ENCODE measurements at places on chromosomes 6 and 20. TPM values are rescaled to one million over a fixed set of nuclear protein-coding genes. Genes with fewer than 3 reads are reported as not detected.

The ZNF831 gene
- total RNA-seq, result 2.8 TPM

The ANKEF1 gene
- 4.2 TPM for total RNA-seq

The KIAA0408 gene
- total RNA-seq, result 0.53 TPM

The HLA-C gene
- total RNA-seq, result 484 TPM

The SPATA25 gene
- 15.8 TPM for total RNA-seq

The SIRPD gene
- not detected for total RNA-seq

DNA sequence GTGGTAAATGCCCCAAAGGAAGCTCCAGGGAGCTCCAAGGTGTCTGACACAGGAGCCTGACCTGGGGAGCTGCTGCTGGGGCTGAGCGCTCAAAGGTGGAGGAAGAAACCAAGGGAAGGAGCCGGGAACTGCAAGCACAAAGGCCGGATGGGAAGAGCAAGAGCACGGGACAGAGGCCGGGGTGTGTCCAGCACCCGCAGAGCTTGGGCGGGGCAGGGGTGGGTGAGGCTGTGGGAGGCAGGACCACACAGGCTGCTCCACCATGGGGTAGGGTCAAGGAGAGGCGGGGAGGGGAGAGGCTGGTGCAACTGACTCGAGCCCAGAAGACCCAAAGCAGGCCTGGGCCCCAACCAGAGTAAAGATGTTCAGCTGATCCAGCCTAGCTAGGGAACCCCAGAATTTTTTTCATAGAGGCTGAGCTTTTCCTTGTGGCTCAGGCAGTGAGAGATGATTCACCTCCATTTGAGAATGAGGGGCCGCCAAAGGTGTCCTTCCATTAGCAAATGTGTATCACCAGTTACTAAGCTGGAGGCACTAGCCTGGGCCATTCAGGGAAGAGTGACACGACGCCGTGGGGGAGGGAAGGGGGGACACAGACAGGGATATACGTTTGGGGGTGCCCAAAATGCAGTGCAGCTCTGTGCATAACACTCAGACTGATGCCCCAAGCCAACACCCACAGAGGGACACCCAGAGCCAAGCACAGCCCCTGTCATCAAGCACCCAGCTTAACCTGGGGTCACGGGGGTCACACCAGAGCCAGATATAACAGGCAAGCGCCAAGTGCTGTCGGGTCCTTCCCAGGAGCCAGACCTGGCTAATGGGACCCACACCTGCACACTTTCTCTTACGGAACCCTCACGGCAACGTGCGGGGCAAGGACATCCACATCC, 21.3 kb upstream of the TLDC2 start:
- peak overlapping the region; percentile 18 for H3K27ac ChIP-seq
- DNase-seq, result no peak
- H3K36me3 ChIP-seq, result no peaks in the 10 kb centered on the region
- H3K4me3 ChIP-seq, result no peak overlapping the region
- H3K27me3 ChIP-seq, result no peaks in the 10 kb centered on the region

GRCh38 chr6:92634561-92634960, 784.8 kb downstream of the EPHA7 start:
- no peak overlapping the region for H3K27ac ChIP-seq
- no peaks in the 10 kb centered on the region for H3K27me3 ChIP-seq
- no peaks in the 10 kb centered on the region for H3K4me1 ChIP-seq
- no peaks in the 10 kb centered on the region for H3K36me3 ChIP-seq

- no peak overlapping the region for H3K27ac ChIP-seq
- peaks cover 7% of the 10 kb centered on the region for H3K4me1 ChIP-seq
- H3K27me3 ChIP-seq, result no peaks in the 10 kb centered on the region
- DNase-seq, result no peak
Observed at GRCh38 chr6:90214461-90214860, 82.2 kb downstream of the BACH2 start.

GRCh38 chr6:35757456-35758123, 18.8 kb upstream of the CLPSL2 start:
- H3K4me1 ChIP-seq, result no peaks in the 10 kb centered on the region
- DNase-seq, result no peak
- no peak overlapping the region for H3K4me3 ChIP-seq
- no peaks in the 10 kb centered on the region for H3K36me3 ChIP-seq
- H3K27me3 ChIP-seq, result no peaks in the 10 kb centered on the region
- no peak overlapping the region for H3K27ac ChIP-seq

- no peaks in the 10 kb centered on the region for H3K36me3 ChIP-seq
- peaks cover 26% of the 10 kb centered on the region for H3K4me1 ChIP-seq
Observed at GRCh38 chr6:14640631-14641030, 523.1 kb downstream of the CD83 start.

DNA sequence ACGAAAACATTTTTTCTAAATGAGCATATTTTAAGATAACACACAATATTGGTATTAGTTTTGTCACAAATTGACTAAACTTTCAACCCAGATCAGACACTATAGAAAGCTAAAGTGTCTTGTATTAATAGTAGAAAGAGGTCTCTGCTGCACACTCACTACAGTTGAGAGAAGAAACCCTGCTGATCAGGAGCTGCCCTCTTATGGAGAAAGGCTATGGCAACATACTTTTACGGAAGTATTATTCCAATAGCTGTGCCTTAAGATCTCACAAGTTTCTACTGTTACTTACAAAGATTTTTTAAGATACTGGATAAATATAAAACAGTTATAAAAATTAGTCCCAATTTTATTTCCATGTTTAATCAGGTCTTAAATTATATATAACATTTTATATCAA, 155.7 kb downstream of the RIMS1 start:
- DNase-seq, result no peak
- no peaks in the 10 kb centered on the region for H3K4me1 ChIP-seq
- H3K27ac ChIP-seq, result no peak overlapping the region
- no peaks in the 10 kb centered on the region for H3K36me3 ChIP-seq

GRCh38 chr6:81890846-81891245, 138.4 kb upstream of the TENT5A start:
- no peak overlapping the region for H3K4me3 ChIP-seq
- DNase-seq, result no peak
- H3K4me1 ChIP-seq, result peaks cover 4% of the 10 kb centered on the region
- no peaks in the 10 kb centered on the region for H3K27me3 ChIP-seq
- H3K27ac ChIP-seq, result no peak overlapping the region

GRCh38 chr6:163786995-163787671, 372.6 kb downstream of the QKI start:
- H3K36me3 ChIP-seq, result no peaks in the 10 kb centered on the region
- H3K4me1 ChIP-seq, result no peaks in the 10 kb centered on the region
- no peaks in the 10 kb centered on the region for H3K27me3 ChIP-seq
- H3K27ac ChIP-seq, result no peak overlapping the region
- H3K4me3 ChIP-seq, result no peak overlapping the region
- no peak for DNase-seq

DNA sequence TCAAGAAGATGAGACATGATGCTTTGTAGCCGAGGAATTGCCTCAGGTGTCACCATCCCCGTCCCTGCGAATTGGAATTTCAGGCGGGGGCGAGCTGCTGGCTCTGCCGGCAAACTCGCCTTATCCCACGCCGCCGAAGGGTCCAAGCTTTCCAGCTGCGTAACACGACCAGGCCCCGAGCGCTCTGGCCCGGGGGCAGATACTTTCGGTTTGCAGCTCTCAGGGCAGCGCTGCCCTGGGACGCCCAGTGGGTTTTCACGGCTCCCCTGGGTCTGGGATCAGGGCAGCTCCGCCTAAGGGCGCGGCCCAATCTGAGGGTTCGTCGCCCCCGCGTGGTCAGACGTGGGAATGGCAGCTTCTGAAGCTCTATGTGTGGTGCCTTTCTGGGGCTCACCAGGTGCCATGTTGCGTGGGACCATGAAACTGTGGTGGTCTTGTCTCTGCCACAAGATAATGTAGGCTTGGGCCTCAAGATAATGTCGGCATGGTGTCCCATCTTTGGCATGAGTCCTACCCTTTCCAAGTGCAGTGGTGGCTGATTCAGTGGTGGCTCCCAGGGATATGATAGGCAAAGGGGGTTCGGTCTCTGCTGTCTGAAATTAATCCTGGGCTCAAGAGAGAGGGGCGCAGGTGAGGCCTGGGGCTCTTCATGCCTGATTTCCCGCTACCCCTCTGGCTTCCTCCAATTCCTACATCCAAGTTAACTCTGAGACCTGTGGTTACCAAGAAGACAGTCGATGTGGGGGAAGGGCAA, 21.0 kb downstream of the PIGT start:
- peaks cover 4% of the 10 kb centered on the region for H3K4me1 ChIP-seq
- H3K27ac ChIP-seq, result peak overlapping the region; percentile 74
- no peaks in the 10 kb centered on the region for H3K36me3 ChIP-seq
- DNase-seq, result peak; percentile 91

DNA sequence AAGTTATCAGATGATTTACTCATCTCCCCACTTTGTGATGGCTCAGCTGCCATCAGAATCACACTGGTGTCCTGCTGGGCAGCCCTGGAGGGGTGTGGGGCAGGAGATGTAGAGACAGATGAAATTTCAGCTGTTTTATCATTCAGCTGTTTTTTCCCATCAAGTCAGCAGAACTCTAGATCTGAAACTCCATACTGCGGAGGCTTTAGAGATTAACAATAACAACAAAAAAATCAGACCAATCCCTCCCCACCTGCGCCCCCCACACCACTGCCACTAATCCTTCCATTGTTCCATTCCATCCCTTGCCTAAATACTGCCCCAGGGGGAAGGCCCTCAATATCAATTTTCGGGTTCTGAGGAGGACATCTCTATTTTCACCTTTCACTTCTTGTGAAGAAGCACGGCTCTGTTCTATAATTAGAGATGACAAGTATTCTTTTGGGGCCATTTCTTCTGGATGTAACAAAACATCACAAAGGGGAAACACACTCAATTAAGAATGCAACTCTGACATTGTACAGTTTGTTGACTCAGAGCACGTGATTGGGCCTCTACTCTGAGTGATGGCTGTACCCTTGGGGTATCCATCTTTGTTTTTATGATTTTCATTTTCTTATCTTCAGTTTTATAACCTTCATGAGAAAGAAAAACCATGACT, 396.3 kb downstream of the ZFAND3 start:
- no peak overlapping the region for H3K4me3 ChIP-seq
- DNase-seq, result no peak
- H3K27ac ChIP-seq, result no peak overlapping the region
- no peaks in the 10 kb centered on the region for H3K36me3 ChIP-seq
- no peaks in the 10 kb centered on the region for H3K27me3 ChIP-seq

- no peak overlapping the region for H3K27ac ChIP-seq
- no peak overlapping the region for H3K4me3 ChIP-seq
- H3K27me3 ChIP-seq, result no peaks in the 10 kb centered on the region
- no peak for DNase-seq
- H3K4me1 ChIP-seq, result no peaks in the 10 kb centered on the region
- H3K36me3 ChIP-seq, result no peaks in the 10 kb centered on the region
Observed at GRCh38 chr6:156279261-156279969, 497.8 kb upstream of the ARID1B start.

GRCh38 chr6:154232013-154232910, 124.3 kb downstream of the IPCEF1 start:
- no peak for DNase-seq
- H3K36me3 ChIP-seq, result no peaks in the 10 kb centered on the region
- no peak overlapping the region for H3K4me3 ChIP-seq
- H3K27me3 ChIP-seq, result no peaks in the 10 kb centered on the region
- no peak overlapping the region for H3K27ac ChIP-seq

GRCh38 chr6:25463441-25463840, 184.3 kb downstream of the CARMIL1 start:
- DNase-seq, result no peak
- H3K4me1 ChIP-seq, result no peaks in the 10 kb centered on the region
- H3K36me3 ChIP-seq, result no peaks in the 10 kb centered on the region
- no peaks in the 10 kb centered on the region for H3K27me3 ChIP-seq
- H3K27ac ChIP-seq, result no peak overlapping the region

- H3K27ac ChIP-seq, result no peak overlapping the region
- H3K4me1 ChIP-seq, result peaks cover 17% of the 10 kb centered on the region
- no peak for DNase-seq
- H3K27me3 ChIP-seq, result no peaks in the 10 kb centered on the region
Observed at GRCh38 chr20:46058599-46059281, 29.7 kb downstream of the SLC12A5 start.

GRCh38 chr6:134111726-134112125, 59.3 kb upstream of the SLC2A12 start:
- no peaks in the 10 kb centered on the region for H3K4me1 ChIP-seq
- DNase-seq, result no peak
- H3K27me3 ChIP-seq, result no peaks in the 10 kb centered on the region
- H3K36me3 ChIP-seq, result no peaks in the 10 kb centered on the region
- no peak overlapping the region for H3K4me3 ChIP-seq

DNA sequence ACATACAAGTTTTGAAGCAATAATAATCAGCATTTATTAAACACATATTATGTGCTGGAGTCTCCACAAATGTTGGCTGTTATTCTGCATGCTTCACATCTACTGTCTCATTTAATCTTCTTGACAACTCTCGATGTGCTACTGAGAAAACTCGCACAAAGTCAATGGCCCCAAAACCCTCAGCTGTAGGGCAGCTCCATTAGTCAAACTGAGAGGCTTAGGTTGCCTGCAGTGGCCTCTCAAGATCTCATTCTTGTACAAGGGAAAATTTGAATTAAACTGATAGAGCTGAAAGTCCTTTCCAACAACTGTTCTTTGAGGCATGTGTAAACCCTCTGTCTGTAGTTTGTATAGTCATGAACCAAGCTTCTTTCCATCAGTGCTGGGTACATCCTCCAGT, 49.8 kb downstream of the MBOAT1 start:
- H3K4me3 ChIP-seq, result no peak overlapping the region
- H3K4me1 ChIP-seq, result no peaks in the 10 kb centered on the region
- no peaks in the 10 kb centered on the region for H3K36me3 ChIP-seq
- H3K27me3 ChIP-seq, result no peaks in the 10 kb centered on the region
- no peak overlapping the region for H3K27ac ChIP-seq
- no peak for DNase-seq

DNA sequence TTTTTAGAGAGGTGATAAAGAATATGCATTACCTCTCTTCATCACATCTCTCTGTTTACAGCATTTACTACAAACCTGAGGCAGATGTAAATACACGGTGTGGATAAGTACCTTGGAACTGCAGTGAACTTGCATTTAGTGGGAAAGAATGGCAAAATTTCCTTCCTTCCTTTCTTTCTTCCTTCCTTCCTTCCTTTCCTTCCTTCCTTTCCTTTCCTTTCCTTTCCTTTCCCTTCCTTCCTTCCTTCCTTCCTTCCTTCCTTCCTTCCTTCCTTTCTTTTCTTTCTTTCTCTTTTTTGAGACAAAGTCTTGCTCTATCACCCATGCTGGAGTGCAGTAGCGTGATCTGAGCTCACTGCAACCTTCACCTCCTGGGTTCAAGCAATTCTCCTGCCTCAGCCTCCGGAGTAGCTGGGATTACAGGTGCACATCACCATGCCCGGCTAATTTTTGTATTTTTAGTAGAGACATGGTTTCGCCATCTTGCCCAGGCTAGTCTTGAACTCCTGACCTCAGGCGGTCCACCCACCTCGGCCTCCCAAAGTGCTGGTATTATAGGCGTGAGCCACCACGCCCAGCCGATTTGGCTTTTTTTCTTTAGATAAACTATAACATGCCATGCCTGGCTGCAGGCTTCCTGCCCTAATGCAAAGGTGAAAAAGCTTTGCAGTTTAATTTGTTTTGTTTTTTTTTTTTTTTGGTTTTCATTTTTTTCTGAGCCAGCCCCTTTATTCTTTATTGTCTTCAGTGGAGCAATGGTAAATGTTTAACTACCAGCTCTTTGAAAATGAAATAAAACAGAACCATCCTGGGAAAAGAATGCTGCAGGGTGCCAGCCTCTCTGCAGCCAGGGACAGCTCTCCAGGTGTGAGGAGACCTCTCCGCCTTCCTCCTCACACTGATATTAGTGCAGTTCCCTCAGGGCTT, 64.2 kb upstream of the NEDD9 start:
- no peak for DNase-seq
- no peak overlapping the region for H3K4me3 ChIP-seq
- no peaks in the 10 kb centered on the region for H3K27me3 ChIP-seq
- H3K36me3 ChIP-seq, result no peaks in the 10 kb centered on the region

GRCh38 chr6:2549834-2550233, 200.9 kb downstream of the MYLK4 start:
- H3K27me3 ChIP-seq, result no peaks in the 10 kb centered on the region
- no peak overlapping the region for H3K4me3 ChIP-seq
- H3K27ac ChIP-seq, result no peak overlapping the region
- H3K36me3 ChIP-seq, result no peaks in the 10 kb centered on the region
- DNase-seq, result no peak

Data from Peyer's patch (tissue), 4 donors.